ENCODE measurements at places on chromosomes 7 and 10.

DNA sequence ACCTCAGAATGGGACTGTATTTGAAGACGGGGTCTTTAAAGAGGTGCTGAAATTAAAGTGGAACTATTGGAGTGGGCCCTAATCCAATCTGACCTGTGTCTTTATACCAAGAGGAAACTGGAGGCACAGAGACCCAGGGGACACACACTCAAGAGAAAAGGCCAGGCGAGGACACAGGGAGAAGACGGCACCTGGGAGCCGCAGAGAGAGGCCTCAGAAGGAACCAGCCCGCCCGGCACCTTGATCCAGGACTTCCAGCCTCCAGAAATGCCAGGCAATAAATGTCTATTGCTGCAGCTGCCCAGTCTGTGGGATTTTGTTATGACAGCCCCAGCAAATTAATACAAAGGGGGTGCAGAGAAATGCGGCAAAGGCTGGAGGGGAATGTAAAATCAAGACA, 10.5 kb downstream of the CARD11 start:
- DNase-seq: no peak

- no peak for DNase-seq
Observed at GRCh38 chr10:28410420-28411135, 107.7 kb upstream of the MPP7 start.

DNA sequence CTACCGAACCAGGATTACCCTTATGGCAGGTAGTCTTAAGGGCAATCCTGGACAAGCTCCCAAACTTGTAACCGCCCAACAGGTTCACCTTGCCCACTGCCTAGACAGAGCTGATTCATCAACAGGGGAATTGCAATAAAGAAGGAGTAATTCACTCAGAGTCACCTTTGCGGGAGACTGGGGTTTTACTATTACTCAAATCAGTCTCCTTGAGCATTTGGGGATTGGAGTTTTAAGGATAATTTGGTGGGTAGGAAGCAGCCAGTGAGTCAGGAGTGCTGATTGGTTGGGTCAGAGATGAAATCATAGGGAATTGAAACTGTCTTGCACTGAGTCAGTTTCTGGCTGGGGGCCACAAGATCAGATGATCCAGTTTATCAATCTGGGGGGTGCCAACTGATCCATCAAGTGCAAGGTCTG, 25.3 kb downstream of the HK1 start:
- no peak for DNase-seq

DNA sequence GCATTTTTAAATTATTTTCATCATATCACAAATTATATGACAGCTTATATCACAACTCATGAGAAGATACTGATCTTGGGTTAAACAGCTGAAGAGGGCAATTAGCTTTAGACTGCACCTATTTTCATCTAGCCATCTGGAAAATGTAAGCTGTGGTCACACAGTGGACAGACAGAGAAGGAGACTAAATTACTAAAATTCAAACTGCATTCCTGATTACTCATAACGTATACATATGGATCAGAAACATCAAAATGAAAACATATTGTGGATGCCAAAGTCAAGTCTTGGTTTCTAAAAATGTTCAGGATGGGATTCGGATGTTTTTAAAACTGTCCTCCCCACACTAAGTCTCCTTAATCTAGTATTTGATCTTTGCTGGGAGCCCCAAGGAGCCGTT, 6.6 kb downstream of the BBIP1 start:
- no peak for DNase-seq

DNA sequence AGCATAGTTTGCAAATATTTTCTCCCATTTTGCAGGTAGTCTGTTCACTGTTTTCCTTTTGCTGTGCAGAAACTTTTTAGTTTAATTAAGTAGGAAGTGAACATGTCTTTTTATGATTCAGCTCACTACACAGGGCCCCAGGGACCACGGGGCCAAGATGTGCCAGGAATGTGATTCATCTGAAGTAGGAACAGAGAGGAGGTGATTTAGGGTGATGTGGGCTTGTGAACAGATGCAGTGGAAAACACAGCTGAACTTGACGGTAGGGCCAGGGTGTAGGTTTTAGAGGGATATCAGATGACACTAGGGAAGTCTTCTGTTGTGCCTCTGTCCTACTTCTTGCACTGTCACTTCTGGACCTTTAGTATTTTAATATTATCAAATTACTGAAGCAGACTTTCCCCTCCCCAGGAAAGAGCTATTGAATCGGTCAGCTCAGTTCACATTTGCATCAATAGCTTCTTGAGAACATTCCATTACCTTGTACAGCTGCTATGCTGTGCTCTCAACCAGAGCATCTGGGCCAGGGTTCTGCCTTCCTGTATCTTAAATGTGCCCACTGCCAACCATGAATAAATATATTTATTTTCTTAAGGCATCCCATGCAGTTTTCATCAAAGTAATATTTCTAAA, 96.9 kb downstream of the OSBPL3 start:
- no peak for DNase-seq

DNA sequence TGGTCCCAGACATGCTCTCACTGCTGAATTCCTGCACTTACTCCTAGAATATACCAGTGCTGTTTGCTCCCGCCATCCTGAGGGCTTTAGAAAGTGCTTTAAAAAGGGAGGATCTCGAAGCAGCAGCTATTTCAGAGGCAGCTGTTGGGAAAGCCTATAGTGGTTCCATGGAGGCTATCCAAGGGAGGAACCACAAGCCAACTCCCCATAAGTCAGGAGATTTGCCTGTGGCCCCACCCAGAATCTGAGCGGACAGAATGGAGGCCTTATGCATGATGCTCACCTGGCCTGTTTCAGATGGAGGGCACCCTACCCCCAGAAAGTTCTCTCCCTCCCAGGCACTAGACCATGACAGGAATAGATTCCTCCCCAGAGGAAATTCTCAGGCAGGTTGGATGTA, 2.3 kb upstream of the KCNIP2 start:
- no peak for DNase-seq

DNA sequence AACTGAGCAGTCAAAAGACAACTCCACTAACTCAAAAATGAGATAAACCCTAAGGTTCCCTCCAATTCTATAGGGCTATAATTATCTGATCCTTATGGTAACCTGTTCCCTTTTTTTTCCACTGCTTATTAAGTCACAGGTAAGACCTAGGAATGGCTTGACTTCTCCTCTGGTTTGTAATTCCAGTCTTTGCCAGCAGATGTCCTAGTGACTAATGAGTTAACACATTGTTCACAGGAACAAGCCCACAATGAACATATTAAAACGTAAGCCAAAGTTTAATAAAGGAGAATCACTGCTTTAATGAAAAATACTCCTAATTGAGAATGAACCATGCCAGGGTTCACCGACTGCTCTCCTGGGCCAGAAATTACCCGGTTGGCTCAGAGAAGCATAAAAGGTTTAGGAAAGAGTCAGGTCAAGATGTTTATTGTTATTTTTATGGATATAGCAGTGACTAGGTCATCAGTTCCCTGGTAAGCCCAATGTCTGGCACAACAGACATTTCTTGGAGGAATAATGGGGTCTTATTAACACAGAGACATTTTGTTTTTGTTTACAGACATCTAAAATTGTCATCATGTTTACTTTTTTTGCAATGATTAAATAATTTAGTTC, 120.1 kb downstream of the ELAPOR2 start:
- no peak for DNase-seq

GRCh38 chr10:127193125-127193524, 3.3 kb downstream of the INSYN2A start:
- DNase-seq: no peak

GRCh38 chr7:66921396-66921917, 432 bp downstream of the TMEM248 start:
- no peak for DNase-seq

DNA sequence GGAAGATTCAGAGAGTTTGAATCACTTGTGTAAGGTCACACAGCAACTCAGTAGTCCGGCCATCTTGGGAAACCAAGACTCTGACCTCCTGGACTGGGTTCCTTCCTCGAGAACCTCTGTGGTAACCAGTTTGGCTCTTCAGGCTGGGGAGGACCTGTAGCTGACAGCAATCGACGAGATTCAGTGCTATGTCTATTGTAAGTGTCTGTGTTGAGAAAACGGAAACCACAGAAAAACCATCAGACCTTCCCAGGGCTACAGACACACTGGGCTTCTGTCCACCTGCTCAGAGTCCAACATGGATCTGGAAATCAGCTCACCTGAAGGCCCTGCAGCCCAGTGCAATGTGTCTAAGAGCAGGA, 403.7 kb downstream of the RPS24 start:
- no peak for DNase-seq

- DNase-seq: peak; percentile 61
Observed at GRCh38 chr7:44460325-44460724, 30.1 kb downstream of the NUDCD3 start.

DNA sequence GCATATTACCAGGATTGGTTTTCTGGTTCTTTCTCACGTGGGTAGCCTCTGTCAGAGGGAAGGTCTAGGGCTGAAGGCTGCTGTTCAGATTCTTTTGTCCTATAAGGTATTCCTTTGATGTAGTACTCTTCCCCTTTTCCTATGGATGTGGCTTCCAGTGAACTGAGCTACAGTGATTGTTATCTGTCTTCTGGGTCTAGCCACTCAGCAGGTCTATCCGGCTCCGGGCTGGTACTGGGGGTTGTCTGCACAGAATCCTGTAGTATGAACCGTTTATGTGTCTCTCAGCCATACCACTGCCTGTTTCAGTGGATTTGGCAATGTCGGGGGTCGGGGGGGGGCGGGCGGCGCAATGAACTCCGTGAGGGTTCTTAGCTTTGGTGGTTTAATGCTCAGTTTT, 84.5 kb upstream of the C10orf90 start:
- no peak for DNase-seq

GRCh38 chr10:75492173-75492925, 60.9 kb downstream of the LRMDA start:
- DNase-seq: no peak

DNA sequence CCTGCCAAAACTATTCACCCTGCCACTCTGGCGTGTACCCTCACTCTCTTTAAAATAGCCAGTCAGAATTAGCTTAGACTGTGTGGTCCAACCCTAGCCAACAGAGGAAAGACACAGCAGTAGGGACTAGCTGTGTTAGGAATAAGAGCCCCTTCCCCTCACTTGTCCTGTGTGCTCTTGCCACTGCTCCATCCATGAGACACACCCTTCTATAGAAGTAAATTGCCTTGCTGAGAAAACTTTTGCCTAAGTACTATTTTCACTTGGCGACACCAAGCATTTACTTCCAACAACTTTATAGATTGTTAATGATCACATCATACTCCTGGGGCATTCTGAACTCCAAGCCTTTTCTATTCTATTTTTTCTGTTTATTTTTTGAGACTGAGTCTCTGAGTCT, 170.2 kb upstream of the TRIM24 start:
- no peak for DNase-seq

- DNase-seq: no peak
Observed at GRCh38 chr10:113027574-113028455, 77.8 kb downstream of the TCF7L2 start.

GRCh38 chr10:33211106-33211878, 123.2 kb downstream of the NRP1 start:
- DNase-seq: no peak

DNA sequence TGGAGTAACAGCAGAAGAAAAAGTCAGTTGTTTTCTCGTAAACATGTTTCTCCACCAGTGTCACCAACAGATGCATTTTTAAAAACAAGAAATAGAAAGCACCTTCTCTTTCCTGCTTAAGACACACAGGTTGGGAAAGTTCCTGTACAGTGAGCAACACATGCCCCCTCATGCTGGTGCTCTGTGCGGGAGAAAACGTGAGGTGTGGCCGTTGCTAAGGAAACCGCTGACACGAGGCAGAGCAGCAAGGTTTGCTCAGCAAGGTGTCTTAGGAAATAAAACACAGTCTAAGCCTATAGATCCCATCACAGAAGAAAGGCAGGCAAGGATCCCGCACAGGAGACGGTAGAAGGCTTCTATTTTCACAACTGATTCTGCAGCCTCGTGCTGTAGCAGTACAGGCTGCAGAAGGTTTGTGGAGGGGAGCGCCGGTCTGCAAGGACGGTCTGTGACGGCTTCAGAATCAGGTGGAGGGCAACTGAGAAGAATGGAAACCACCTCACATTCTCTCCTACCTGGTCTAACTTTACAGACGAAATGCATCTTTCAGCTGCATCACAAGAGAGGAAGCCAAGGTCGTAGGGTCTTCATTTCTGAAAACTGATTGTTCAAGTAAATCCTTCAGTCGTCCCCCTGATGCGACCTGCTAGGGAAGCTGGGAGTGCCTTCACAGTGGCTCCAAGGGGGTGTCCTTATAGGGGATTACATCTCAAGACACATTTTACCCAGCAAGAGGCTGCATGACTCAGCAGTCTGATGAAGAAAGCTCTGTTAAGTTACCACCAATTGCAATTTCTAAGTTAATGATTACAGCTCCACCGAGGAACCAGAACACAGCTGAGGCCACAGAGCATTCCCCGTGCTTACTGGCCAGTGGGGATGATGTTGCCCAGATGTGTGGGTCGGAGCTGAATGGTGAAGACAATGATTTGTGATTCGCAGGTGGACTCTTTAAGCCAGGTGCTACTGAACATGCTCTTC, 150.7 kb upstream of the KLF14 start:
- DNase-seq: no peak

GRCh38 chr7:12941512-12941911, 254.1 kb downstream of the ARL4A start:
- DNase-seq: no peak

GRCh38 chr10:131213741-131214505, 97.6 kb downstream of the TCERG1L start:
- DNase-seq: no peak
